ENCODE measurements at places on chromosomes 4 and X. TPM values are rescaled to one million over a fixed set of nuclear protein-coding genes. Genes with fewer than 3 reads are reported as not detected.

ARHGAP36 gene
- not detected for total RNA-seq

SNCA gene
- total RNA-seq: 37.6 TPM

DNA sequence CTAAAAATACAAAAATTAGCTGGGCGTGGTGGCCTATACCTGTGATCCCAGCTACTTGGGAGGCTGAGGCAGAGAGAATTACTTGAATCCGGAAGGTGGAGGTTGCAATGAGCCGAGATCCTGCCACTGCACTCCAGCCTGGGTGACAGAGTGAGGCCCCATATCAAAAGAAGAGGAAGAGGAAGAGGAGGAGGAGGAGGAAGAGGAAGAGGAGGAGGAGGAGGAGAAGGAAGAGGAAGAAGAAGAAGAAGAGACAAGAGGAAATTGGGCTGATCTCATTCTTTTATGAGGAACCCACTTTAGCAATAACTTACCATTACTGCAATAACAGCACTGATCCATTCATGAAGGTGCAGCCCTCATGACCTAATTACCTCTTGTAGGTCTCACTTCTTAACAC lies 138.9 kb upstream of the GIMD1 start:
- no peak for DNase-seq

MID2 gene
- total RNA-seq: 53.4 TPM

- no peak for DNase-seq
Measured at GRCh38 chr4:10803713-10804343, 119.3 kb upstream of the CLNK start.

GRCh38 chr4:180398564-180398963 lies 1844.6 kb upstream of the TENM3 start:
- no peak for DNase-seq

DNA sequence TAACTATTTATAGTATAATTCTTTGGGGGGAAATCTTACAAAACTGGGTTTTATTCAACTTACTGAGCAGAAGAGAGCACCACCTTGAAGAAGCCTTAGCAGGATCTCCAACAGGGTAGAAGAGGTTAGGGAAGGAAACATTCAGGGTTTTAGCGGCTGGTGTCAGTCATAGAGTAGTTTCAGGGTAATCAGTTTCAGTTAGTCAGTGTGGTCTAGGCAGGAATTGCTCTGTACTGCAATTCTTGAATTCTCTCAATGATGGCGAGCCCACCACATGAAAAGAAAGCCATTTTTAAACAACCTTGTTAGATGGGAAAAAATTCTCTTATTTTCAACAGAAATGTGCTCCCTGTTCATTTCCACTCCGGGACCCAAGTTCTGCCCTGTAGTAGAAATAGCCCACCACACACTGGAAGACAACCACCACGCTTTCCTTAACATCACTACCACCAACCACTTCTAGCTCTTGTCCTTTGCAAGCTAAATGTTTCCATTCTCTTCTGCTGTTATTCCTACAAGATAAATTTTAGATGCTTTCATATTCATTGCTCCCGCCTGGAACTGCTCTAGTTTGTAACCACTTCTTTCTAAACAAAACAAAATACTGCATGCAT lies 25.9 kb downstream of the COL25A1 start:
- no peak for DNase-seq

RAB40AL gene
- not detected for total RNA-seq

DNA sequence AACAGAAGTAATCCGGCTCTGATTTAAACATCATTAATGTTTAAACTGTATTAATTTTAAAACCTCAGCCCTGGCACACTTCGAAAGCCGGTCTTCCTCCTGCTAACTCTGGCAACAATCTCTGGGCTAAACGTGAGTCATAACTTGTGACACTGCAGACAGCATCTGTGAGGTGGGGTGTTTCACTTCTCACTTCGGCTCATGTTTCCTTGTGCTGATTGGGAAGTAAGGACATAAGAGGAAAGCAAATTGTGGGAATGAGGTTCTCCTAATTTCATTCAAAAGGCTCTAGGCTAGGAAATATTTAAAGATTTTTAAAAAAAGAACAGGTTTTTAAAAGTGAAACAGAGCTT lies 139.9 kb upstream of the USP9X start:
- peak; percentile 62 for DNase-seq

IL2RG gene
- 3.3 TPM for total RNA-seq

- DNase-seq: no peak
Measured at GRCh38 chrX:12962041-12962504, 12.8 kb upstream of the TMSB4X start.

CNKSR2 gene
- total RNA-seq: 4.8 TPM

- DNase-seq: no peak
Measured at GRCh38 chr4:110087070-110087708, 111.2 kb downstream of the ELOVL6 start.

DNA sequence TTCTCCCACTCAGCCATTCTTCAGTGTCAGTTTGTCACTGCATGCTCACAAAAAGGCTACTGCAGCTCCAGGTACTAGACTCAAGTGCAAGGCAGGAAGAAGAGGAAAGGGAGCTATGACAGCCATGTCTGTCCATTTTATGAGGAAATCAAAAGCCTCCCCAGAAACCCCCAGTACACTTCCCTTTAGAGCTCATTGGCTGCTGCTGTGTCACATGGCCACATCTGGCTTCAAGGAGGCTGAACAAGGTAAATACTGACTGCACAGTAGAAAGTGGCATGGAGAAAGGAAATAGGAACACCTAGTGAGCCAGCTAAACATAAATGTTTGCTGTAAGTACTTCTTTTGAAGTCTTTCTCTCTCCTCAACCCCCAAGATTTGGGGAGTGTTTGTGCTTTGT lies 67.2 kb upstream of the FRAS1 start:
- no peak for DNase-seq

USP17L30 gene
- not detected for total RNA-seq

- no peak for DNase-seq
Measured at GRCh38 chr4:159496248-159496647, 393.4 kb downstream of the RAPGEF2 start.

RPGR gene
- total RNA-seq: 133 TPM

DNA sequence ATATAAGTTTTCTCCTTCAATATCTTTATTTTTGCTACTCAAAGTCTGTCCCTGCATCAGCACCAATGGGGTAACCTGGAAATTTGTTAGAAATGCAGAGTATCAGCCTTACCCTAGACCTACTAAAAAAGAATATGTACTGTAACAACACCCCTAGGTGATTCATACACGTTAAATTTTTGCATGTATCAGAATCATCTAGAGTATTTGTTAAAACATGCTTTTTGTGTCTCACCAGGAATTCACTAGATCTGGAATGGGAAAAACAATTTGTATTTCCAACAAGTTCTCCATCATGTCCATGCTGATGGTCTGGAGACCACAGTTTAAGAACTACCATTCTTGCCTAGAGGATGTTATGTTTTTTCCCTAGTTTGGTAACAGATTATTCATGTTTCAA lies 196.0 kb upstream of the EDNRA start:
- no peak for DNase-seq

DNA sequence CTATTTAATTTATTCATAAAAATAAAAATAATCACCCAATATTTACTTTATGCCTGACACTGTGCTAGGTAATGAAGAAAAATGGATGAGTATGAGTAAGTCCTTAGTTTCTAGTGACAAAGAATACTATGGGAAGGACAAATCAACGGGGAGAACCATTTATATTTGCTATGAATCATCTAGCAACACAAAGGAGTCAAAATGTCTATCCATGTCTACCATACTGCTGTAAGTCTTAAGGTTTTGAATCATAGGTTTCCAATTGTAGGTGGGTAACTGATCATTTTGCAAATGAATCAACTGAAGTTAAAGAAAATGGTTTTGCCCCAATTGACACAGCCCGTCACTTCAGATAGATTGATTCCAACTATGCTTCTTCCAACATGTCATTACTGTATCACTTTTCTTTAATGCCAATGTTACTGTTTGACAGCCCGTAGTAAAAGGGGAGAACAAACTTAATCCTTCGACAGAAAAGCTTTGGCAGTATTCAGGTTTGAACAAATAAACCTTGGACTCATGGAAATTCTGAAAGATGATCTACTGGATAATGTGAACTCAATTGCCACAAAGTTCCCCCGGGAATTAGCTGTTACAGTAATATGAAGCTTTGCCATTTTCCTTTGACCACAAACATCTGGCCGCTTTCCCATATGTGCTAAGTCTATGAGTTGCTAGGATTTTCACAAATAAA lies 3.2 kb downstream of the TDO2 start:
- DNase-seq: peak; percentile 14

ASB11 gene
- 0.30 TPM for total RNA-seq

DNA sequence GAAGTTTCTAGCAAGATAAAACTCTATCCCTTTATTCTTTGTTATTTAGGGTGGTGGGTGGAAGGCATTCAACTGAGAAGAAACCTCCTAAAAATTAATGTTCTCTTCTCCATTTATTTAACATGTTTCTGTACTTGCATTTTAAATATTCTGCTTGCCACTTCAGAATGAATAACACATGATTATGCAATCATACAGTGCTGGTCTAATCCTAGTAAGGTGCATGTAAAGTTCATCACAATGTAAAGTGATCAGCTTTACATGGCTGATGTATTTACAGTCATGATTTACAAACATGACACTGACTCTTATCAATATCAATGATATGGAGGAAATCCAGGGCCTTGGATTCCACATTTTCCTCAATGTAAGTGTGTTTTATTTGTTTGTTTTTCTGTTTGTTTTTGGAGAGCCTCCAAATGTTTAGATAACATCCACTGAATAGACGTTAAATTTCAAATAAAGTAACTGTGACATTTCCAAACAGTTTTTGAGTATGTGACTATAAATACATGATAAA lies 342.1 kb upstream of the CTSO start:
- DNase-seq: no peak

ZMAT1 gene
- total RNA-seq: 15.7 TPM

- no peak for DNase-seq
Measured at GRCh38 chr4:172992648-172993378, 175.8 kb upstream of the GALNT7 start.

DNA sequence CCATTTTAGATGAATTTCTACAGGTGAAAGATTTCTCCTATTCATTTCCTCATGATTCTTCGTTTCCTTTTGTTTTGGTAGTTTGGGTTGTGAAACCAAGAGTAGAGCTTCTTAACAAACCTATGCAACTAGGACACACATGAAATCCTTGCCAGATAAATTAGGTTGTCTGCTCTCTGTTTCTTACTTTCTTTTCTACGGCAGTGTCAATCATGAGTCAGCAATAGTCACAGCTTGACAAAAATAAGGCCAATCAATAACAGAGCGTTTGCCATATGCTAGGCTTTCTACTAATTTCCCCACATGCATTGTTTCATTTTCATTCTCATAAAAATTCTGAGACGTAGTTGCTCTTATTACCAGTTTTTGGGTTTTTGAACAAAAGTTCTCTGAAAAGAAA lies 20.3 kb downstream of the CLRN2 start:
- no peak for DNase-seq

DNA sequence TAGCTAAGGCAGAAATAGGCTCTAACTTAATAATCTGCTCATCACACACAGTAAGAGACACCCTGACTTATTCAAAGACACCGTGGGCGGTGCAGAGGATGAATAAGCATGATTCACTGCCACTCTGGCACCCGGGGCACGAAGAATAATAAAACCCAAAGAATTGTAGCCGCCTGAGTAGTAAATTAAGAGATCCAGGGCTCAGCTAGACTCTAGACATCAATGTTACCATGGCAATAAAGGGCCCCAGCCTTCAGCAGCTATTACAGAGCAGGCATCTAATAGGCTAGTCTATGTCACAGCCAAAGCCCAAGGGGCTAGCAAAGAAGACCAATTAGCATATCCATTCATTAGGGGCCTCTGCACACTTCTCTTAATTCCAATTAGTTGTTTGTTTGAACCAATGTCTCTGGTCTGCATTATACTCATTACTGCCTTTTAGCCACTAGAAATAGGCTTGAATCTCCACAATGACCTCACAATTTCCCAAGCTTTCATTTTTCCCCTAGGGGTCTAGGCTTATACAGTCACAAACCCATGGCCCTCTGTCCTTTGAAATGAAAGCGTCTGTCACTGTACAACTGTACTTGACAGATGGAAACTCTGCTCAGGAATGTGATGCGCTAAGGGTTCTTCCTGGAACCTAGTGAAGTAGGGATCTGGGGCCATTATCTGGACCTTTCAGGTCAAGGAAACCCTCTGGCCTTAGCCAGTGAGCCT lies 3.0 kb upstream of the ATP1B4 start:
- DNase-seq: no peak

GRCh38 chr4:22045051-22045630 lies 96.6 kb upstream of the KCNIP4 start:
- DNase-seq: no peak

HS3ST1 gene
- 10.2 TPM for total RNA-seq

PIR gene
- total RNA-seq: 9.8 TPM

LINC00632 gene
- total RNA-seq: 38.4 TPM

GRCh38 chr4:19650903-19651864 lies 600.5 kb upstream of the SLIT2 start:
- DNase-seq: no peak

SATL1 gene
- 0.48 TPM for total RNA-seq

NKX1-1 gene
- total RNA-seq: not detected

DNA sequence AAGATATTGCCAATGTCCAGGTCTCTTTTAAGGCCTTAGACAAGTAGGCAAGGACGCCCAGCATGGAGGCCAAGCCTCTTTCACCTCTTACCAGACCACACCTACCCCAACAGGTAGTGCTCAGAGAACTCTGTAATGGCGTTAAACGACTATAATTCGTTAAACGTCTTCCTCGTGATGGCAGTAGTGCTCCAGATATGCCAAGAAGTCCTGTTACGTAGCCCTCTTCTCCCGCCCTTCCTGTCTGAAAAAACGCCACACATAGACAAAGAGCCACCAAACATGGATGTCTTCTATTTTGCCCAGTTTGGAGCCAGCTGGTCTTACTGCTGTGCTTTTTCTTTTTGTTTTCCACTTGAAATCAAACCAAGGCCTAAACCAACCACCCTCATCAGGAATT lies 190.7 kb downstream of the OR13H1 start:
- peak; percentile 73 for DNase-seq

DNA sequence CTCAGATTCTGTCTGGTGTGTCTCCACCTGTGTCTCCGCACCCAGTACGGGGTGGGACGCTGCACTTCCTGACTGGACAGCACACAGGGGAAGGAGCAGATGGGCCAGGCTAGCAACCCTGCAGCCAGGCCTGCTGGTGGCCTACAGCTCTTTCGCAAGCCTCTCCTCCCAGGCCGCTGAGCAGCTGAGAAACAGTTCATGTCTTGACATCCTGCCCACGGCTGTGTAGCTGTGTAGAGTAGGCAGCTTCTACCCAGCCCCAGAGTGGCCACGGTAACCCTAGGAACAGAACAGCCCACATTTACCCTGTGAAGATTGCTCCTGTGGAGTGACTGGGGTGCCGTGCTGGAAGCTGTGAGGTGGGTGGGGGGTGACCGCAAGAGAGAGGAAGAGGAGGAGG lies 38.9 kb downstream of the CCNQ start:
- DNase-seq: no peak

JCHAIN gene
- 5.3 TPM for total RNA-seq

GRCh38 chr4:142402156-142402555 lies 443.9 kb downstream of the INPP4B start:
- no peak for DNase-seq

GLUD2 gene
- 5.4 TPM for total RNA-seq

- no peak for DNase-seq
Measured at GRCh38 chrX:126489116-126489695, 63.4 kb downstream of the DCAF12L1 start.

PAK3 gene
- 2.1 TPM for total RNA-seq

GRCh38 chr4:138859254-138859653 lies 156.3 kb upstream of the NOCT start:
- no peak for DNase-seq
